Breast epithelium (tissue), 4 donors: ENCODE measurements at places on chromosomes 1 and 21.

- no peak for DNase-seq
Observed at GRCh38 chr1:228810878-228811711, 75.8 kb downstream of the RHOU start.

DNA sequence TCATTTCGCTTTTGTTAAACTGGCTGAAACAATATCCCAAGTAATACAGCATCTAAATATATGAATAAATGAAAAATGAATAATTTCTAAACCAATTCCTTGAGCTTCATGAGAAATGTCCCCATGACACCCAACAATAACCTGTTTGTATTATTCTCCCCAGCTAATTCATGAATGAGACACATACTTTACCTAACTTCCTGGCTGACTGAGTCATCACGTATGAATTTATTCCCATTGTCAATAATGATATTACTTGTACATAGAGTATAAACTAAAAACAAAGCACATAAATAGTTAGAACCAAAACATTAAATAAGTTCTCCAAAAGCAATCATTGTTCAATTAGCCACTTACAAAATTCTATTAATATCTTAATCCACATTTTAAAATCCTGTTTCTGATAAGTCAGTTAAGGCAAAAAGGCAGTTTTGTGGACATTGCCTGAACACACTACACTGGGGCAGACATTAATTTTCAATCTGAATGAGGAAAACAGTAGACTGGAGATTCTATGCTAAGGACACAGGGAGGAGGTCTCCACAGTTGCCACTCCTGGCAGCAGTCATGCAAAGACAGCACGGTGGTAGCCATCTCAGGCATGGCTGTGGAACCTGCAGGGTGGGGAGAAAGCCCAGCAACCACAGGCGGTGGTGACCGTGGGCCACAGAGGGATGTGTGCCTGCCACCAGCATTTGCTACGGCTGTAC lies 48.2 kb downstream of the SLC9C2 start:
- DNase-seq = no peak

DNA sequence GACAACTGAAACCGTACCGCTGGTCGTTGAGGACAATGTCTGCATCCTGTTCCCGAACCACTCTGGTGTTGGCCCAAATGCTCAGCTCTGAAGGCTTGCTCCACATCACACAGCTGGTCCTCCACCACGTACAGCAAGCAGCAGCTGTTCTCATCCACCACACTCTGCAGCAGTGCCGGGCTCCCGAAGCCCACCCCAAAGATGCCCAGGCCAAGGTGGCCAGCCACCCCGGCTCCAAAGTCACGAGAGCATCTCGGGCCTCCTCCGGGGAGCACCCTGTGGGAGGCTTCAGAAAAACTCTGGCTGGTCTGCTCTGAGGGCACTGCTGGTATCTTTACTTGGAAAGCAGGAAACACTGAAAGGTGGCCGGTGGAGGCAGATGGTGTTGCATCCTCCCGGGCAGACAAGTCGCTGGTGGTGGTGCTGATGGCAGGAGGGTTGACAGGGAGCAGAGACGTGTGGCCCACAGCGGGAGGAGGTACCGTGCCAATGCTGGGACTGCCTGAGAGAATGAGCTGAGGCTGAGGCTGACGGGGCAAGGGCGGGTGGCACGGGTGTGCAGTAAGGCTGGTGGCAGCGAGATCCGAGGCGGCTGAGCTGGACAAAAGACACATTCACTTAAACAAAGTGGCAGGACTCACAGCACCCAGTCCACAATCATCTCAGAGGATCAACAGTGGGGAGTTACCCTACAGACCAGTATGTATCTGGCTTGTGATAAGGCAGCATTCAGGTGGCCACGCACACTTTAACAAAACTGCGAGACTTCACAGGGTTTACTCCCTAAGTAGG lies 6.5 kb upstream of the CCDC27 start:
- no peak for DNase-seq

DNA sequence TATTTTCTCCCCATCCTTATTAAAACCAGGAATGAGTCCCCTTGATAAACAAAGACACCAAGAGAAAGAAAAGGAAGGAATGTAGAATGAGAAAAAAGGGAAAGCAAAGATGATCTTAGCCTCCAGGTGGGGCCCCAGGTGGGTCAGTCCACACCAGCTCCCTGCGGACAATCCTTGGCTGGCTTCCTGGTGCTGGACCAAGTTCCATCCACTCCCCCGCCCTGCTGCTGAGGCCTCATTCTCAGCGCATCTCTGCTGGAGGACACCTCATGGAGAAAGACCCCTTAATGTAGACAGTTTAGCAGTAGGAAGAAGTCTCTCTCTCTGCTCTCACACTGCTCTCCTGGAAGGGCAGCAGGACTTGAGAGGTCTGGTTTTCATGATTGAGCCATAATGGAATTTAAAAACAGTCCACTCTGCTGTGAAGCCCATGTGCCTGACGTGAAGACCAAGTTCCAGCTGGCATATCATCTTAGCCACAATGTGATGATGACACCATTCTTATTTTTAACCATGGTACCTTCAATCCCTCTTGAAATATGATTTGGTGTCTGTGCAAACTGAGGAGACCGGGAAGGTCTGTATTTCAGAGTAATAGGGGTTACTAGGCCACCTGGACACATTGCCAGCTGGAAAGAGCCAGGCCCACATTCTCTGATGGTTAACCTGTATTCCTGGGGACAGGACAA lies 83.1 kb downstream of the WLS start:
- DNase-seq = no peak

- no peak for DNase-seq
Observed at GRCh38 chr21:19776076-19776475, 1222.1 kb upstream of the NCAM2 start.

DNA sequence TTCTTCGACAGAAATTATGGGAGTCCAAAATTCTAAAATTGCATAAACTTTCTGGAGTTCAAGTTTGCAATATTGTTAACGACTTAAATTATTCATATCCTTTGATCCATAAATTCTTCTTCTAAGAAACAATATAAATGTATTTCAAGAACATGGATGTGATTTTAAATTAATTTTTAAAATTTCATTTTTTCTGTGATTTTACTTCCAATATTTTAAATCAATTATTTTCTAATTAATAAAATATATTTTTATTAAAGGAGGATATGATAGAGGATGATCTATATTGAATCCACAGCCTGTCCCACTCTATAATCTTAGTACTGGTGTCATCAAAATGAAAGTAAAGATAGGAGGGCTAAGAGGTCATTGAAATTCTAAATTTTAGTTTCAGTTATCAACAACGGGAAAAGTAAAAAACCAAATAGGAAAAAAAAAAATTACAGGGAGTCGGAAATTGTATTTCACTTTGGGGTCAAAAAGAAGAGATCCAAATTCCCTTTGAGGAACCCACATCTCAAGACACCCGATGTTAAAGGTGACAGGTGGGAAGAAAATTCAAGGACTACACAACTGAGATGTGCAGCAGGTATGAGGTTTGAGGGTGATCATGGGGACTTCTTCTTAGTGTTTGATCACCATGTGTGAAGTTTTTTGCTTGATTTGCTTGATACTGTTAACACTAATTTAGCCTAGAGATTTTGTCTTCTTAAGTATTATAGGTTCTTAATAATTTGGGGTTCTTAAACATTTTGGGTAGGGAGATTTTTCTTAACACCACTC lies 154.8 kb upstream of the RGS18 start:
- DNase-seq = no peak

- DNase-seq = no peak
Observed at GRCh38 chr1:150765296-150765976, at the start of gene CTSS. Gene CTSS (minus strand): TSS chr1:150765778. CDS start chr1:150764763, 1,015 bp downstream.

GRCh38 chr1:20347699-20348098 lies 57.0 kb downstream of the VWA5B1 start:
- DNase-seq = no peak

DNA sequence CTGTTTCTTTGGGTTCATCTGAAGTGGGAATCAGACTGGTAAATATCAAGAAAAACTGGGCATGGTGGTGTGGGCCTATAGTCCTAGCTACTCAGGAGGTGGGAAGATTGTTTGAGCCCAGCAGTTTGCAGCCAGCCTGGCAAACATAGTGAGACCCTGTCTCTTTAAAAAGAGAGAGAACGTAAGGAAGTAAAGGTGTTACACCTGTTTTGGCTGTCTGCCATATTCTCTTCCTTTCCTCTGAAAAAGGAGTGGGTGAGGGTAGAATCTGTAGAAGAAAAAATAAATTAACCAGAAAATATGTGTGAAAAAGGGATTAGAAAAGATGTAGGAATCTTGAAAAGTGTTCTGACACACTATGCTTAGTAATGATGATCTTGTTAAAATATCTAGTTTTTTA lies 20.0 kb downstream of the AHCYL1 start:
- DNase-seq = no peak

DNA sequence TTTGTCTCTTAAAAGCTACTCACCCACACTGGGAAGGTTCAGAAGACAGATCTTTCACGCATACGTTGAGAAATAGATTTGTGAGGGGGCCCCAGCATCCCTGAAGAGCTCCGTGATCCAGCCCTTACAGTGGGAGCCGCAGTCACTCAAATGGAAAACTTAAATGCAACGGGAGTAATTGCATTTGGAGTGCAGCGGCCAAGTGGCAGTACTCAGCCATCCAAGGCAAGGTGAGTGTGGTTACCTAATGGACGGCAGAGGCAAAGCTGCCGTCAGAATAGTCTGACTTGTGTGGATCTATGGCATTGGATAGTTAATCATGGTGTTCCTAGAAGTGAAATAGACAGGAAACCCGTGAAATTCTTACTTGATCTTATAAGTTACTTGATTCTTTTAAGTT lies 5.1 kb downstream of the SPSB1 start:
- no peak for DNase-seq

DNA sequence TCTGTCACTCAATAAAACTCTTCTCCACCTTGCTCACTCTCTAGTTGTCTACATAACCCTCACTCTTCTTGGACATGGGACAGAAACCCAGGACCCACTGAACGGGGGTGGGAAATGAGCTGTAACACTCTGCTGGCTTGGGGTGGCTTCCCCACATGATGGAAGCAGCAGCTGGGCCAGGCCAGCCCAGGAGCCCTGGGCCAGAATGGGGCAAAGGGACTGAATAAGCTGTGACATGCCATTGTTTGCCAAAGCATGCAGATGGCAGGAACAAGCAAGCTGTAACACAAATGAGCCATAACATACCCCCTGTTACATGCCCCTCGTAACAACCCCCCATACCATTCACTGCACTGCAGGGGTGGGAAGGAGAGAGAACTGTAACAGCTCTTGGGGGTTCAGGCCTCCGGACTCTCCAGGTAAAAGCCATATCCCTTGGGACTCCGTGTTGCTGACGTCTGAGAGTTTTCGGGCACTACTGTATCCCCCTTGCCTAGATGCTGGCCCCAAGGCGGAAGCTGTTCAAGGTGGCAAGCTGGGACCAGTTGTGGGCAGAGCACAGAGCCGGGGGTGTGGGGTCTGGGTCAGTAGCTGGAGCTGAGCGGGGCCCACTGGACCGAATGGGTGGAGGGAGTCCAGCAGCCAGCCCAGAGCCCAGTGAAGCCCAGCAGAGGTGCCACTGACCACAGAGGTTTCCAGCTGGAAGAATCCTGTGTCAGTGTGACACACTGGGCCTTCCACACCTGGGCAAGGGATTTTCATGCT lies 56.1 kb upstream of the DMRTB1 start:
- no peak for DNase-seq

- DNase-seq = peak; percentile 23
Observed at GRCh38 chr1:171188388-171189266, 3.5 kb downstream of the FMO2 start.
